ENCODE measurements at places on chromosomes 2 and 18.

- no peak for DNase-seq
These were observed 185.5 kb downstream of the KCNS3 start for GRCh38 chr2:18063826-18064470.

DNA sequence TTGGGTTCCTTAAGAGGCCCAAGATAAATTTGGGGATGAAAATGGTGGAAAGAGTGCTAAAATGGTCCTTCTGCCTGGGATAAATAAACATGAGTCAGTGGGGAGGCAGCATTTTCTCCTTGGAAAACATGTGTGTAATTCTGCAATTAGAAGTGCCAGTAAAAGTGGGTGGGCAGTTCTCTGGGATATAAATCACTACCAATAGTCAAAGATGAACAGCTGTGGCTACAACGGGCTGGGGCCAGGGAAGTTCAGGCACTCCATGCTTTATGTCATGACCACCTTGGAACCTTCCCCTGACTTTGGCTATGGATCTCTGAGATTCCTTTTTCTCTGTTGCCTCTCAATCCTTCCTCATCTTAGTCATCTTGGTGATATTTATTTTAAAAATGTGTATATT lies 56.5 kb upstream of the CYRIA start:
- DNase-seq: no peak

GRCh38 chr18:62744076-62744968 lies 29.0 kb downstream of the PHLPP1 start:
- no peak for DNase-seq

DNA sequence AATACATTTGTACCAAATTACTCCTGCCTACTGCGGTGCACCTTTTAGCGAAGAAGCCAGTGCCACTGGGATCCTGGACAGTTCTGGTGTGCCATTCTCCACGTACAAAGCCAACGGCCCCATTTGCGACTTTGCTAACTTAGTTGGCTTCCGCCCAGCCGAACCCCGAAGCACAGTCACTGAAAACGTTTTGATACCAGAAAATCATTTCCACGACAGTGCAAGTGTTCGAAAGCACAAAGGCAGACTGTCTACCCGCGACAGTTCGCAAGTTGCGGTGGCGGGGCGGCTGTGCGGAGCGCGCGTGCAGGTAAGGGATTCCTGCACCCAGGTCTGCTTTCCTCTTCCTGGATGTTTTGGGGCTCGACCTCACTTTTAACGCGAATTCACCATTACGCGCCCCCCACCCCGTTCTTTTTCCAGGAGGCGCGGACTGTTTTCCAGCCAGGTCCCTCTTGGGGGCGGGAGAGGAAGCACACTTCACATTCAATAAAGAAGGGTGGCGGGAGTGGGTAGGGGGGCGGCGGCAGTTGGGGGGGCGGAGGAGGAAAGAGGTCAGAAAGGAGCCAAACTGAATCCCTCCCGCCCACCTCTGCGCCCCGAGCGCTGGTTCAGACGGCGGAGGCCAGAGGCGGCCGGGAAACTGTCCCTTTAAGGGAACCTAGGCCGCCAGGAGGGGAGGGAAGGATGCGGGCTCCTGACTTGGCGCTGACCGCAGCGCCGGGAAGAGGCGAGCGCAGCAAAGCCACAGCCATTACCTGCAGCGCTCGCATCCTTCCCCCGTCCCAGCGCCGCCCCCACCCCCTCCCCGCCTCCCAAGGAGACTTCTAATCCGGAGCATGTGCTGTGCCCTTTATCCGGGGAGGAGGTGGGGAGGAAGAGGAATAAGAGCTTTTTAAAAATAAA lies 107.4 kb upstream of the KCTD1 start:
- peak; percentile 4 for DNase-seq

DNA sequence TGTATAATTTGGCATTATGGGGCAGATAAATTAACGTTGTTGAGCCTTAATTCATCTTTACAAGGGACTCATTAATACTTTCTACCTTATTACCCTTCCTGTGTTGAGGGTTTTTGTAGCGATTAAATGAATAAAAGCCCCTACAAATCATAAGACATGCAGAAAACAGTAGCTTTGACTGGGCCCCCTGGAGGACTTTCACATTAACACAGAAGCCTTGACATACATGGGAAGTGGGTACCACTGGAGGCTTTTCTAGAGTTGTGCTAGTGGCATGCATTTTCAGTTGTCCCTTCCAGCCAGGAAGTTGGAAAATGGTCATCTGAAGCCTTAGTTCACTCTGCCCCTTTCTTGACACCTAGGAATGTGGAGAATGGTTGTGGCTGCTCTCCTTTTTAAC lies 30.2 kb downstream of the MTA3 start:
- no peak for DNase-seq

DNA sequence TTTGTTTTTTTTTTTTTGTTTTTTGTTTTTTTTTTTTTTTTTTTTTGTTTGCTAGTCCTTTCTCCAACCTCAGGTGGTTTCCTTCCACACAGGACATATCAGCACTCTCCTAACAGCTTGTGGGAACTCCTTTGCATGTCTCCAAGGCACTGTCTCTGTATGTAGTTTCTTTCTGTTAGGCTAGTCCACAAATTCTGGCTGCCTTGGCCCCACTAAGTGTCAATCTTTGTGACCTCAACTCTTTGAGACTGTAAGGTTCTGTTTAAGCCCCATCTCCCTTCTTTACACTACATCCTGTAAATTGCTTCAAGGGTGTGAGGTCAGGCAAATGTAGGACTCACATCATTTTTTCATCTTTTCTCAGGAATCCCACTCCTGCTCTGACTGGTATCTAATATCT lies 85.1 kb downstream of the NCOA1 start:
- no peak for DNase-seq

DNA sequence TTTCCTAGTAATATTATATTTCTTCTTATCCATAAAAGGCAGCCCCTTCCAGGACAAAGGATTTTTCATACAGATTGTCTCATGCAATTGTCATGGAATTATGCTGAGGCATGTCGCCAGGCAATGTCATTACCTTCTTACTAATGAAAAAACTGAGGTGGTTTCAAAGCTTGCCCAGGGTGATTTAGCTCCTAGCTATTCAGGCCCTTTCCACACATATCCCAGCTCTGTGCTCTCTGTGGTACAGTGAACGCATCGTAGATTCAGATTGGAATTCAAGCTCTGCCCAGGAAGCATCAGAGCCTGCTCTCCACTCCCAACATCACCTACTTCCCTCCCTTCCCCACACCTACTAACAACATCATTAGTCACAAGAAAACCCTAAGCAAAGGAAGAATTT lies 60.1 kb downstream of the ATP8B1 start:
- peak; percentile 64 for DNase-seq

DNA sequence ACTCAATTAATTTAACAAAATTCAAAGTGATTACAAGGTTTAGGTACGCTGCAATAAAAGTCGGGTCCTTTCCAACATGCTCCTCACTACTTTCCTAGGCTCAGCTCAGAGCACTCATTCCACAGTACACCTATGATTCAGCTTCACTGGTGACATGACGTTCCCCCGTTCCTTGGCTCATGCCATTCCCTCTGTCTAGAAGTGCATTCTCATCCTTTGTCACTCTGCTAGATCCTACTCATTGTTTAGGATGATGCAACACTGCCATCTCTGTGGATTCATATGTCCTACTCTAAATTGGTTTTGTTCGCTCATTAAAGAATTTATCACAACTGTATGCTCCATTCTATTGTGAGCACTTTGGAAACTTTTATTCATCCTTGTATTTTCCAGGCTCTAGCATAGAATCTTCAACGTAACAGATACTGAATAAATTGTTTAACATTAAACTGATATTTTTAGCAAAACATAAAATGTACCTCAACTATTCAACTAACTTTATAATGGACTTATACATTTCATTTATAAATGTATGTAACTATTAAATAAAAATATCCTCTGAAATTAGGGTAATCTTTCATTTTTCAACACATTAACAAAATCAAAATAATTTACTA lies 78.6 kb downstream of the FAM228A start:
- DNase-seq: no peak

GRCh38 chr18:24656050-24656449 lies 195.6 kb downstream of the HRH4 start:
- no peak for DNase-seq

DNA sequence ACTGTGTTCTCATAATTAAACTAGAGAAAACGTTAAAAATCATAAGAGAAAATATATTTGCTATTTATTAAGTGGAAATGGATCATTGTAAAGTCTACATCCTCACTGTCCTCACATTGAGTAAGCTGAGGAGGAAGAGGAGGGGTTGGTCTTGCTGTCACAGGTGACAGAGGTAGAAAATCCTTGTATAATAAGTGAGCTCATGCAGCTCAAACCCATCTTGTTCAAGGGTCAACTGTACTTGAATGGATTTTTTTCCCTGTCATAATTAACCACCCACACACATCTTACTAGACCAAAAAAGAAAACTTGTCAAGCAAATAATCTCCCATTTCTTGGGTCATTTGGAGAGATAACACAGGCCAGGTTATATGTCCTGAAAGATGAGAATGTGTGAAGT lies 231.2 kb downstream of the NEDD4L start:
- no peak for DNase-seq

GRCh38 chr2:15307526-15307925 lies 253.6 kb downstream of the NBAS start:
- DNase-seq: no peak

DNA sequence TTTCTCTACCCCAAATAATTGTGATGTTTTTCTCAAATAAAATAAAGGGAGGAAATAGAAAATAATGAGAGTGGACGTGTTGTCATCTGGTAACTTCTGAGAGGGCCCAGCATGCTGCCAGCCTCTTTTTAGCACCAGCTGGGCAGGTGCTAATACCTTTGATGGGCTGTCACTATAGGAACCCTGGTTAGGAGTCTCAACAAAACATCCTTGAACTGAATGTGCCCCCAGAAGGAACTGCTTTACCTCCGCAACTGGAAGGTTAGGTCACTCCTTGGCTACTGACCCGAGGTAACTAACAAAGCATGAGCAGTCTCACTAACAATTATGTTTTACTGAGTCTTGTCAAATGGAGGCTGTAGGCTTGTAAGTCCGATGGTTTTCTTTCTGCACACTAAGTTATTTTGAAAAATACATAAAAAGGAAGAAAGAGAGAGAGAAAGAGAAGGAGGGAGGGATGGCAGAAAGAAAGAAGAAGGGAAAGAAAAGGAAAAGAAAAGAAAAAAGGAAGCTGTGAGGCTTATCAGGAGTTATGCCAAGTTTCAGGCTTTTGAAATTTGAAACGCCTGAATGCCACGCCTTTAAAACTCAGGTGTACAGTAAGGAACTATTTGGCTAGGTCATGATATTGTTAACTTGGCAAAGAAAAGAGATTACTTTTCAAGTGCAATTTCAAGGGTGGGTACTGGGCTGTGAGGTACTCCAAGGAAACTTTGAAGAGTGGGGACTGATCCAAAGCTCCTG lies 91.0 kb downstream of the TGIF1 start:
- no peak for DNase-seq

DNA sequence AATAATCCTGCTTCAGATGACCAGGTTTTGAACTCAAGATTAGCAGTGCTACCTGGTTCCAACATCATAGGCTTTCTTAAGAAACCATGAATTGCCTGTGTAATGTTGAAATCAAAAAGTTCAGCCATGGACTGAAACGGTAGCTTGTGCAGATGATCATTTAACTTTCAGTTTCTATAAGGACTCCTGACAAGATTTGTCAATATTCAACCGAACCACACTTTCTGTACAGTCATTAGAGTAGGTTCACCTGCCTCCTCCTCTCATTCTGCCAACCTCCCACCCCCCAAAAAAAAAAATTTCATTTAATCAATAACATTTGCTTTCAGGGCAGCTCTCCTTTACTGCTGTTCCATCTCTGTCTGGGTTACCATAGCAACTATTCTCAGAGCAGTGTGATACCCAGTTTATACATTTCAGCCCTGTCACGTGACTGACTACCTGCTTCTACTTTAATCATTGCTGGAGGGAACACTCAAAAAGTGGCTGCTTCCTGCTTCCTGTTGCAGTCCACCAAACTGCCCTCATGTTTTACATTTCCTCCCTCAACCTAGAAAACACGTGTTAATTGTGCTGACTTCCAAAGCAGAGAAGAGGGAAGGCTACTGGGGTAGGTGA lies 275.5 kb downstream of the SS18 start:
- DNase-seq: no peak

- DNase-seq: no peak
These were observed 368.3 kb downstream of the ZNF521 start for GRCh38 chr18:24983566-24984139.

GRCh38 chr18:22033085-22033484 lies 136.3 kb upstream of the GATA6 start:
- DNase-seq: no peak

DNA sequence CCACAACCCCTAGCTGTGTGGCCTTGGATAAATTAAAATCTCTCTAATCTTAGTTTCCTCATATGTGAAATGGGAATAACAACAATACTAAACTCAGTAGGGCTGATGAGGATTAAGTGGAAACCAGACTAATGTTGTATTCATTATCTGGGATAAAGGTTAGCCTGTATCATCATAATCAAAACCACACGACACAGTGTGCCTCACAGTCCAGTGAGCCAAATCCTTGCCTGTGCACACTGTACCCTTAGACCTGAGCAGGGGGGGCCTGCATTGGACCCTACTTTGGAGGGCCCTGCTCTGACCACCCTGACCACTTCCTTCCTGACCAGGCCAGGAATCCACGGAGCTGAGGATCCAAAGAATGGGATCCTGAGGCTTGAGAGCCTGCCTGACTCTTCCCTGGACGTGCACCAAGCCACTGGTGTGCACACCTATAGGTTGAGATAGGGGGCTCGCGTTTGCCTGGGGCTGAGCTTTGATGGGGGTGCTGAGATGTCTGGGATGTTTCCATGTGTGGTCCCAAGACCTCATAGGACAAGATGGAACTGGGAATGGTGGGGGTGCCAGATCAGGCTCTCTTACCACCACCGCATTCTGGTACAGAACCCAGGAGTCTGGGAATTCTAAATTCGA lies 69.7 kb downstream of the TGOLN2 start:
- no peak for DNase-seq

GRCh38 chr2:179376881-179377280 lies 112.2 kb upstream of the SESTD1 start:
- DNase-seq: peak; percentile 8

- no peak for DNase-seq
These were observed 77.0 kb downstream of the LANCL1 start for GRCh38 chr2:210399440-210400041.

DNA sequence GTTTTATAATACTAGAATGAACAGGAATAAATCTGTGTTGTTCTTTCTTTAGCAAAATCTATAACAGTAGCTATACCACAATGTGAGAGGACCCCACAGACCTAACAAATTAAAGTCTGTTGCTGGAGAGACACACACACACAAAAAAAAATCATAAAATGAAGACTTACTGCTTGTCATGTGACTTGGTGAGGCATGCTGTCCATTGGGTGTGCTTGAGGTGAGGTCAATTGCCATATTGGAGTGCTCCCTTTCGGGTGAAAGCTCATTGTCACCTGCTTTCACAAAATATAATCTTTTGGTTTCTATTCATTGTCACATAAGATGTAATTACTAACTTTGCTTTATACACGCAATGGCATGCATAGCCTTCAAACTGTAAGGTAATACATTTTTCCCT lies 3.9 kb downstream of the IKZF2 start:
- no peak for DNase-seq

DNA sequence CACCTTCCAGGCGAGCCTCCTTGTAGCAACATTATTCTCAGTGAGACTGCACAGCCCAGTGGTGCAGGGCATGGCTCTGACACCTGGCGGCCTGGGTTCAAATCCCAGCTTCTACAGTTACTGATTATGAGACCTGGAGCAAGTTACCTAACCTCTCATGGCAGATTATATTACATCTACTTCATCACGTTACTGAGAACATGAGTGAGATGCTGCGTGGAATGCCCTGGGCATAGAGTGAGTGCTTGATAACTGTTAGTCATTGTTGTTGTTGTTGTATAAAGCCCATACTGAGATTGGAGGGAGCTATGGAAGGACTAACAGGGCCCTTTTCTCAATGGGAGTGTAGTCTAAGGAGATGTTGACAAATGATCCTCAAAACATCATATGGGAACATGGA lies 18.7 kb downstream of the PLCD4 start:
- DNase-seq: no peak

Data from fibroblast of skin of left quadriceps (primary cell).